B cell (primary cell): ENCODE measurements at places on chromosomes 7 and 10. TPM values are rescaled to one million over a fixed set of nuclear protein-coding genes. Genes with fewer than 3 reads are reported as not detected.

GRCh38 chr10:62426086-62426485 is 51.9 kb downstream of the ZNF365 start:
- DNase-seq, result no peak

The SPDYE9 gene
- not detected in 2 replicates for total RNA-seq

GRCh38 chr10:106757521-106757920 is 407.0 kb downstream of the SORCS1 start:
- no peak for DNase-seq

The NAPEPLD gene
- 20.7 and 22.8 TPM in 2 replicates for total RNA-seq

DNA sequence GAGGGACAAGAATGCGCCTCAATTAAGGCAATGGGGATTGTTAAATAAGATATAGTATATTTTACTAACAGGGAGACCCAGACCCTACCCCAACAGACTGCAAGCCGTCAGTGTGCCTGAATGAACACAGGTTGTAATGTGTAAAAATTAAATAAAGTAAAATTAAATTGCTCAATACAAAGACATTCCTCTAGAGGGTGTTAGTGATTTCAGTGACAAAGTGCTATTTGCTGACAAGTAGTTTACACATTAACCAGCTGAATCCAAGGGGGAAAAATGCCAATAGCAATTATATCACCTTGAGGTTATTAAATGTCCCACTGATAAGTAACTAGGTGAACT is 110.5 kb downstream of the EBF3 start:
- no peak for DNase-seq

The GRID2IP gene
- 1.7 TPM in 2 replicates for total RNA-seq

GRCh38 chr10:91579329-91579985 is 53.4 kb downstream of the PPP1R3C start:
- no peak for DNase-seq

GRCh38 chr10:13440185-13441061 is 88.4 kb downstream of the BEND7 start:
- DNase-seq, result peak; percentile 78

DNA sequence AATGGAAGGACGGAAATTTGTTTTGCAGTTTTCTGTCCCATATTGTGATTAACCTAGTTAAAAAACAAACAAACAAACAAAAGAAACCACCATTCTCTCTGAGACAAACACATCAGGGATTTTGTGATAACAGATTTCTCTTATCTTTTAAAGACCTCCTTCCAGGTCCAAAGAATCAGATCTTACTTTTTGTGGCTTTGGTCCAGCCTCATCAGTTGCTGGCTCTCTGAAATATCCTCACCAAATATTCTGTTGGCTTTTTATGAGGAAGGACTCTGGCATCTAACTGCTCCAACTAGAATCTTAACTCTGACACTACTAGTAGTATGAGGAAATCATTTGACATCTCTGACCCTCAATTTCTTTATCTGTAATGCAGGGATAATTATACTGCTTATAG is 4.8 kb downstream of the FAM204A start:
- DNase-seq, result no peak

The LRGUK gene
- 0.49 and 0.87 TPM in 2 replicates for total RNA-seq

DNA sequence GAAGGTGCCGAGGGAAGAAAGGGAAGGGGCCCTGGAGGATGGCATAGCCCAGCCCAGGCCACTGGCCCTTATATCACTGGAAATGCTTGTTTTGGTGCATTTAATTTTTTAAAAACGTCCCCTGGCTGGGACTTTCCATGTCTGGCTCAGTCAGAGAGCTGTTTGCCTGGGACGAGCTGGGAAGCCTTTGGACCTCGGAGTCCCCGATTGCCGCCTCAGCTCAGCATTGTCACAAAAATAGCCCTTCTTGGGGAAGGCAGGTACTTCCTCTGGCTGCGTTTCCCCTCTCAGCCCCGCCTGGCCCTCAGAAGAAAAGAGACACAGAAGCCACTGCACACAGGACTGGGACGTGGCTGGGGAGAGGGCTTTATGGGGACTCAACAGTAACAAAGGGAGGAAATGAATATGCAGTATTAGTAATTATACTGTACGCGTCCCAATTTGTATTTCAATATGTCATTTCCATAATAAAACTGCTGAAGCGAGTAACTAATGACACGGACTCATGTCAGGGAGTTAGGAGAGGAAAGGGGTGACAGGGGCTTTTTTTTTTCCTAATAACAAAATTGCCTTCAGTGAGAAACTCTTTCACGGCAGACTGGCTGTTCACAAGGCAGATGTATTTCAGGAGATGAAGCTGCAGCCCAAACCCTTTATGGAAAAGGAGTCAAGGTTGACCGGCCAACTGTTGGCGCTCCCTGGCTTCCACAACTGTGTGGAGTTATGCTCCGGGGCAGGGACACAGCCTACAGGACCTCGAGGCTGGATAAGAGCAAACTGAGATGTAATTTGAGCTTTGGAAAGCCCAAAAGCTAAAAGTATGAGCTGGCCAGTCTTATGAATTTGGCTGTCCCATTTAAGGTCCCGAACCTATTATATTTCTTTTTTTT is 31.0 kb upstream of the MXI1 start:
- no peak for DNase-seq
